Smooth muscle cell of bladder (primary cell): ENCODE measurements at places on chromosomes 1 and 21. TPM values are rescaled to one million over a fixed set of nuclear protein-coding genes. Genes with fewer than 3 reads are reported as not detected.

The ERO1B gene
- total RNA-seq: 2.3 and 3.5 TPM in 2 replicates

The AMPD1 gene
- total RNA-seq: not detected in 2 replicates

The SPRR1A gene
- total RNA-seq: not detected in 2 replicates

The PLEKHA6 gene
- 1.5 and 1.8 TPM in 2 replicates for total RNA-seq

The OR2L3 gene
- total RNA-seq: not detected in 2 replicates

The HCN3 gene
- total RNA-seq: 0.71 and 1.0 TPM in 2 replicates
